ENCODE measurements at places on chromosomes 6 and 20. TPM values are rescaled to one million over a fixed set of nuclear protein-coding genes. Genes with fewer than 3 reads are reported as not detected.

- no peaks in the 10 kb centered on the region for H3K36me3 ChIP-seq
- no peak overlapping the region for H3K4me3 ChIP-seq
- DNase-seq: no peak
- no peaks in the 10 kb centered on the region for H3K4me1 ChIP-seq
- peak overlapping the region; percentile 34 for H3K27ac ChIP-seq
Measured at GRCh38 chr6:108897371-108897770, 49.1 kb downstream of the ARMC2 start.

DNA sequence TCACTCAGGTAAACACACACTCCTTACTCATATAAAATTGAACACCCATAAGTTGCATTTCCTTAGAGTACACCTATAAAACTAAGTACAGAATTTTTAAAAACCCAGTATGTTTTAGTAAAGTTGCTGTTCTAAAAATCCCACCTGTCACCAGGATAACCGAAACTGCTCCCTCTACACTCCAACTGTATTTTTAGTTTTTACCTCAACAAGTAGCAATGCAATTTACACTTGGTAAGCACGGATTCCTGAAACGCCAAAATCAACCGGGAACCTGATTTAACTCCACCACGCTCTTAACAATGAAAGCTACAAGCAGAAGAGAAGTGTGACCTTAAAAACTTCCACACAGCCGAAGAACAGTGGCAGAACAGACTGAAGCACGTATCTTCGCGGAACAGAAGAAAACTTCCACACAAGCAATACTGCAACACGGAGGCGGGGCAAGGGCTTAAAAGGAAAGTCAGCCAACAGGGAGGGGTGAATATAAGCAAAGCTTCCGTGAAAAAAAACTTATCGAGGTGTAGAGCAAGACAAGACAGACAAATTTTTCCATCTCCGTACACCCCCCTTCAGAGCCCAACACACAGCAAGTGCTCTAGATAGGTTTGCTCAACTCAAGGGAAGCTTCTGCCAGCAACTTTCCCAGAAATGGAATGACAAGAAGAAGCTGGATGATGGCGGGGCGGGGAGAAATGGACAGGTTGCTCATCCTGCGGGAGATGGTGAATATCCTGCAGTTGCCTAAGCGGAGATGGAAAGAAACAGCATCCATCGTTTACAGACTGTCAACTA is 1.4 kb downstream of the STAU1 start:
- peak overlapping the region; percentile 77 for H3K4me3 ChIP-seq
- DNase-seq: no peak
- no peaks in the 10 kb centered on the region for H3K27me3 ChIP-seq

GRCh38 chr20:62632575-62633090 is 9.7 kb upstream of the SLCO4A1 start:
- no peak for DNase-seq
- no peaks in the 10 kb centered on the region for H3K27me3 ChIP-seq
- peaks cover 5% of the 10 kb centered on the region for H3K4me1 ChIP-seq
- H3K27ac ChIP-seq: no peak overlapping the region

DNA sequence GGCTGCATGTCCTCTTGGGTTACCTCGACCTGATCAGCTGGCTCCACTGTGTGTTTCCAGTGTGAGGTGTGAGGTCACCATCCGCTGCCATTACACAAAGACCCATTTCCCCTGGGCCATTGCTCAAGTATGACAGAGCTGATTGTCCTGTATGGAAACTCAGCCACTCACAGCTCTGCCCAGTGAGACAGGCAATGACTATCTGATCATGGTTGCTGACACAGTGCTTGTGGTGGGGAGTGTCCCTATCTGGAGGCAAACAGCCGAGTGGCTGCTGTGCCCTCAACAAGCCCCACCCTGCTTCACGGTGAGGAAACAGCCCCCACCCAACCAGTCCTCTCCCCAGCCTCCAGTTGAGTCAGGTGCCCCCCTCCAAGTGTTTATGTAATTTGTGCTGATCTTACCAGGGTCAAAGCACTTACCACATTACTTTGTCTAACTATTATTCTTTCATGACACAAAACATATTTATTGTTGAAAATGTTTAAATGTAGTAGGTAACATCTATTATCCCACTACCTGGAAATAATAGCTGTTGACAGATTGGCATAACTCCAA is 11.7 kb upstream of the MAPK13 start:
- H3K4me3 ChIP-seq: no peak overlapping the region
- H3K27me3 ChIP-seq: no peaks in the 10 kb centered on the region
- H3K27ac ChIP-seq: no peak overlapping the region
- DNase-seq: no peak
- H3K4me1 ChIP-seq: peaks cover 7% of the 10 kb centered on the region
- no peaks in the 10 kb centered on the region for H3K36me3 ChIP-seq

Gene NECAB3
- 19.7 TPM for total RNA-seq

GRCh38 chr6:90765895-90766294 is 179.0 kb upstream of the MAP3K7 start:
- no peak overlapping the region for H3K27ac ChIP-seq
- H3K4me3 ChIP-seq: no peak overlapping the region
- H3K27me3 ChIP-seq: no peaks in the 10 kb centered on the region
- no peaks in the 10 kb centered on the region for H3K4me1 ChIP-seq

Gene ZNF391
- total RNA-seq: 13.0 TPM

GRCh38 chr6:19032591-19033295 is 645.6 kb downstream of the RNF144B start:
- H3K4me3 ChIP-seq: no peak overlapping the region
- no peaks in the 10 kb centered on the region for H3K27me3 ChIP-seq
- no peaks in the 10 kb centered on the region for H3K36me3 ChIP-seq
- no peaks in the 10 kb centered on the region for H3K4me1 ChIP-seq
- no peak for DNase-seq

GRCh38 chr6:4653141-4653540 is 123.1 kb upstream of the CDYL start:
- H3K36me3 ChIP-seq: no peaks in the 10 kb centered on the region
- H3K27ac ChIP-seq: no peak overlapping the region
- no peaks in the 10 kb centered on the region for H3K27me3 ChIP-seq

- DNase-seq: no peak
- H3K27ac ChIP-seq: no peak overlapping the region
- H3K27me3 ChIP-seq: no peaks in the 10 kb centered on the region
- H3K4me3 ChIP-seq: no peak overlapping the region
- peaks cover 6% of the 10 kb centered on the region for H3K4me1 ChIP-seq
- no peaks in the 10 kb centered on the region for H3K36me3 ChIP-seq
Measured at GRCh38 chr6:75381877-75382633, 97.5 kb upstream of the TMEM30A start.

DNA sequence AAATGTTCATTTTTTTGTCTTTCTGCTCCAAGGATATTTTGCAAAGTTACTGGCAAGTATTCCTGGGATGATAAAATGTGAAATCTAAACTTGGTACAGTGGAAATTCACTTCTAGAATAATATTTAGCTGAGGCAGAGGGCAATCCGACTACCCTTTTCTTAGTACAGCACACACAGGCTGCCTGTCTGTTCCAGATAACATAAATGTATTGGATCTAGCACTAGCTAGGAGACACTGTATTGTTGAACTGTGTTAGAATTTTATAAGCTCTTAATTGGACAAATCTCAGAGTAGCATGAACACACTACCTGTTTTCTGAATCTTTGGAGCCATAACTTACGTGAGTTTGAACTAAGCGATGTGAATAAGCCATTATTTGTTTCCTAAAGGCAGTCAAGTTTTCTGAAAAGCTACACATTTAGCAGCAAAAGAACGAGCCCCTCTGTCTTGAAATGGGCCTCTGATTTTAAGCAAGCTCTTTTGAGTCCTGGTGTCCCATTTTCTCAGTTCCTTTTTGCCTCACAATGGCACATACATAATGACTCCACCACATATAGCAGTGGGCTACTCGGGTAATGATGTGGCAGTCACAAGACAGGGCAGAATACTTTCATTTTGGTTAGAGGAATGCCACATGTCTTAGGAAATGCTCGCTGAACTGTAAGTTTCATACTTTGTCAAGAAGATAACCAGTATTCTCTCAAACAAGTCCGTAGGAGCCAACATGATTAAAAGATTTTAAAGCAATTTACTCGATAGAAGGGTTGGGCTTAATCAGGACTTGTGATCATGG is 116.5 kb upstream of the ESR1 start:
- no peaks in the 10 kb centered on the region for H3K36me3 ChIP-seq
- no peak overlapping the region for H3K4me3 ChIP-seq
- H3K27ac ChIP-seq: no peak overlapping the region
- H3K4me1 ChIP-seq: no peaks in the 10 kb centered on the region

Gene TINAG
- not detected for total RNA-seq

DNA sequence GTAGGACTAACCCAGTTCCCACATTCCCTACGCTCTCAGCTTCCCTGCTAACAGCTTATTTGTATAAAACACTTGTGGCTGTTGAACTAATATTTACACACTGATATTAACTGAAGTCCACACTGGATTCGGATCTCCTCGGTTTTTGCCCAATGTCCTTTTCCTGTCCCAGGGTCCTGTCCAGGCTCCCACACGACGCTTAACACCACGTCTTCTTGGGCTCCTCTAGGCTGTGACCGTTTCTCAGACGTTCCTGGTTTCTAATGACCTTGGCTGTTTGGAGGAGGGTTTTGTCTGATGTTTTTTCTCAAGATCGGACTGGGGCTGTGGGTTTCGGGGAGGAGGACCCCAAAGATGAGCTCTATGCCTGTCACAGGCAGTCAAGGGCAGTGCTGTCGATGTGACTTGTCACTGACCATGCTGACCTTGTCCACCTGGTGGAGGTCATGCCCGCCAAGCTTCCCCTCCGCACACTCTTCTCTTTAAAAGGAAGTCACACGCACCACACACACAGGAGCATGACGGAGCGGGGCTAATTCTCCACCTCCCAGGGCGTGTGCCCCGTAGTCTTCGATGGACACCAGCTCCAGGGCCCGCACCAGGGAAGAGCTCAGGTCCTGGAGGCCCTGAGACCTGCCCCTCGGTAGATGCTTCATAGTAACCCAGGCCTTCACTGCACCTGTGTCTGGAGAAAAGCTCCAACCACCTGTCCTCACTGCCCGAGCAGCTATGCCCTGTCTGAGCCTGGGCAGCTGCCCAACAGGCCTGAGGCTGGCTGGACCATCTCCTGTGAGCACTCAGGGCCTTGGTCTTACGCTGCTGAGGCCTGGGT is 72.0 kb downstream of the TTLL2 start:
- H3K27me3 ChIP-seq: no peaks in the 10 kb centered on the region
- H3K4me3 ChIP-seq: no peak overlapping the region
- H3K36me3 ChIP-seq: no peaks in the 10 kb centered on the region
- H3K27ac ChIP-seq: no peak overlapping the region
- H3K4me1 ChIP-seq: no peaks in the 10 kb centered on the region

All from H1 (cell line).